SK-MEL-5 (cell line): ENCODE measurements at places on chromosomes 1 and 21.
A peak's percentile ranks its signal among the peaks of the same experiment; 100 is the strongest.

DNA sequence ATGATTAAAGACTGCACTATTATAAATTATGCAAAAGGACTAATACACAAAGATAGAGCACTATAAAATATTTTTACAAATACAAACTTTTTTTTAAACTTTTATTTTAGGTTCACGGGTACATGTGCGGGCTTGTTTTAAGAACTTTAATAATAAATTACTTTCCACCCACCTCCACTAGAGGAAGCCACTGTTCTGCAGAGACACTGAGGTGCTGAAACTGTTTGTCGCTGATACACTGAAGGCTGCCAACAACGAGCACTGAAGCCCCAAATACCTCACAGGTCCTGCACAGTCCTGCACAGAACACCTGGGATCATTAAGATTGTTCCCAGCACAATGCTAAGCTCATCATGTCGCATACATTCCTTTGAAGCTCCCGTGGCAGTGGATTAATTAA, 19.9 kb downstream of the COA6 start:
- DNase-seq: no peak

- peak; percentile 49 for DNase-seq
Measured at GRCh38 chr1:103341377-103341880, 184.1 kb upstream of the RNPC3 start.

DNA sequence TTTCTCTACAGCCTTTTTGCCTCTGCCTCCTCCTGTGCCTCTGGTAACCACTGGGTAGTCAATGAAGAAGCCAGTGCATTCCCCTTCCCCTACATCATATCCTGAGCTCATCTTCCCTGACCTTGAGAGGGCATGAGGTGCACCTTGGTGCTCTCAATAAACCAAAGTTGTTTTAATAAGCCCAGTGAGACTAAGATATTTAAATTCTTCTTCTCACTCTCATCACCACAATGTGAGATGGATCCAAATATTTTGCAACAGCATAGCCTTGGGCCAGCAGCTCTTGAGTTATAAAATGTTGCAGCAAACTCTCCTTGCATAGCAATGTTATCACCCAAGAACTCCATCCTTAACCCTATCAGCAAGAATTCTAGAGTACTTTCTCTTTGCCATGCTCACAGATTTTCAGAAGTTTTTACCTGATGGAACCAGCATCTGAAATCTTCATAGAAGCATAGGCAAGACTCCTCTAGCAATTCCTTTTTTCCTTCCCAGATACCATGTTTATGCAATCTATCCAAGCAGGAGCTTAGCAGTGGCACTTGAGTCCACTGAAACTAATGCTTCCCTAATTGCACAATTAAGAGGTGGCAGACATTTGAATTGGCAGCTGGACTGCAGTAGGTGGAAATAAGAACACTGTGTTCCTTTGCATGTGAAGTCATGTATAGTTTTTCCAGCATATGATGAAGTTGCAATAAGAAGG, 36.8 kb downstream of the CDC7 start:
- no peak for DNase-seq

DNA sequence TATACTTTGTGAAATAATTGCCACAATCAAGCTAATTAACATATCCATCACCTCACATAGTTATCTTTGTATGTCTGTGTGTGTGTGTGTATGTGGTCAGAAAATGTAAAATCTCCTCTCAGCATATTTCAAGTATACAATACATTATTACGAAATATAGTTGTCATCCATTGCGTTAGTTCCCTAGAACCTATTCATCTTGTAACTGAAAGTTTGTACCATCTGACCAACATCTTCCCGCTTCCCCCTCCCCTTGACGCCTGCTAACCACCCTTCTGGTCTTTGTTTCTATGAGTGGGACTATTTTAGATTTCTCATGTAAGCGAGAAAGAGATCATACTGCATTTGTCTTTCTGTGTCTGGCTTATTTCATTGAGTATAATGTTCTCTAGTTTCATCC, 455.3 kb downstream of the KCNT2 start:
- no peak for DNase-seq

GRCh38 chr1:2637442-2638145, 4.8 kb upstream of the MMEL1 start:
- DNase-seq: no peak

GRCh38 chr1:201645956-201646355, 107.0 kb downstream of the NAV1 start:
- DNase-seq: no peak

- DNase-seq: no peak
Measured at GRCh38 chr1:23967871-23968270, 8.2 kb downstream of the PNRC2 start.

DNA sequence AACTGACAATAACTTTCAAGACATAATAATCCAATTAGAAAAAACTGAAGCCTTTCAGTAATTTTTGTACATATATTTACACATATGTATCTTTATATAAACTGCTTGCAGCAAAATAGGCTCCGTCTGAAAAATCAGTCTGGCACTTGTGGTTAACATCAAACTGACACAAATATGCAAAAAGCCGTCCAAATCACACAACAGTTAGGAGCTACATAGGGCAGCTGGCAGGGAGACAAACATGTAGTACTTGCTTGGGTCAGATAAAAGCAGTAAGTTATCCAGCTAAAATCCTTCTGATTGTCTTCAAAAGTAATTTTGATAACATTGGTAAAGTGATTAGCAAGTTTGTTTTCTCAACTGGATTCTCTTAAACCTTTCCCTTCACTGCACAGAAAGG, 14.7 kb upstream of the GUCA2A start:
- no peak for DNase-seq

DNA sequence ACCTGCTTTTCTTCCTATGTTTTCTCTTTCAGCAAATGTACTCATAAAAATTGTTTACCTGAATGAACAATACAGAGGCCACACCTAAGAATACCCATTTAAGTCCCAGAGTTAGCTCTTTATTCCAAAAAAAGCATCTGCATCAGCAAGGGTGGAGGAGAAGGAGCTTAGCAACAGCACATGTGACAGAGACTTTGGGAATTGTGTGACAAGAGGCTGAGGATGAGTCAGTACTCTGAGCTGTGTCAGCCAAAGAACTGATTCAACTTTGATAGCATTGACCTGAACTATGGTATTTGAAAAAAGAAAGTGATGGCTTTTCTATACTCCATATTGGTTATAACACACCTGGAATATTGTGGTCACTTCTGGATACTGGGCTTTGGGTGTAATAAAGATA, 162.7 kb downstream of the ZNF648 start:
- no peak for DNase-seq

- DNase-seq: no peak
Measured at GRCh38 chr1:19014765-19015164, 58.3 kb upstream of the IFFO2 start.

GRCh38 chr1:215277532-215277931, 195.0 kb downstream of the KCNK2 start:
- DNase-seq: no peak

GRCh38 chr1:218986816-218987215, 186.9 kb upstream of the LYPLAL1 start:
- no peak for DNase-seq

GRCh38 chr1:235864931-235865525, 1.7 kb downstream of the LYST start:
- DNase-seq: no peak

- DNase-seq: peak; percentile 97
Measured at GRCh38 chr1:220300442-220301121, 28.3 kb upstream of the RAB3GAP2 start.

DNA sequence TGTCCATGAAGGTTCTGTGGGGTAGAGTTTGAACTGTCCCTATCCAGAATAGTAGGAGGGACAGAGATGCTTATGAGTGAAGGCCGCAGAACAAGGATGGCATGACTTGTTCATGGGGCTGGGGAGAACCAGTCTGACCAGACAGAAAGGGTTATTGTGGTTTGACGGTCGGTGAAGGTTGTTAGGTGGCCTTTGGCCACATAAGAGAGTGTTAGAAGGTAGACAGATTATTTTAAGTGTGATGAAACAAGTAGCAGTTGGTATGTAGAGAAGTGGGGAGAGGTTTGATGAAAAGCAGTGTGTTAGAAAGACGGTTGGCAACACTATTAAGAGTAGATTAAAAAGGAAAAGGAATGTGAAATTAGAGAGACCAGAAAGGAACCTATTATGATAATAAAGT, 355.1 kb downstream of the DISC1 start:
- DNase-seq: no peak

GRCh38 chr1:41408691-41409090, 47.5 kb downstream of the FOXO6 start:
- DNase-seq: no peak

GRCh38 chr1:204408074-204408507, 3.5 kb downstream of the PPP1R15B start:
- peak; percentile 53 for DNase-seq

DNA sequence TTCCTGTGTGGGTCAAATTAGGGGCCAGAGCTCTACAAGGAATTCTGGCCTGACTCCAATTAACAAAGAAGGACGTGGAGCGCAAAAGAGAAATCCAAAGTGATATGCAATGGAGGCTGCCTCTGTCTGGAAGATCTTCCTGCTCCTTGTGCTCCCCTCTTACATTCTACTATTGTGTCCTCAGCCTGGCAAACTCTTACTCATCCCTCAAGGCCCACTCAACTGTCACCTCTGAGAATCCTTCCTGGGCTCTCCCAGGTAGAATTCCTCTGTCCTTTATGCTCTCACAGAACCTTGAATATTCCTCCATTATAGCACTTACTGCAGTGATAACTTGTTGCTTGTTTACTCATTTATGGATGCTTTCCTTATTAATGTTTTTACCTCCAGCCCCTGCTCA, 31.4 kb downstream of the KCNC4 start:
- no peak for DNase-seq

DNA sequence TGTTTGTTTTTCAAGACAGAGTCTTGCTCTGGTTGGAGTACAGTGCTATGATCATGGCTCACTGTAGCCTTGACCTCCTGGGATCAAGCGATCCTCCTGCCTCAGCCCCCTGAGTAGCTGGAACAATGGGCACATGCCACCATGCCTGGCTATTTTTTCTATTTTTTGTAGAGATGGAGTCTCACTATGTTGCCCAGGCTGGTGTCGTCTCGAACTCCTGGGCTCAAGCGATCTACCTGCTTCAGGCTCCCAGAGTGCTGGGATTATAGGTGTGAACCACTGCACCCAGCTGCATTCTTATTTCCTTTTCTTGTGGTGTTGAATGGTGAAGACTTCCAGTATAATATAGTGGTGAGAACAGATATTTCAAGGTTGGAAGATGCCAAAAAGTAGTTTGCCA, 28.0 kb downstream of the B3GALT5 start:
- no peak for DNase-seq

DNA sequence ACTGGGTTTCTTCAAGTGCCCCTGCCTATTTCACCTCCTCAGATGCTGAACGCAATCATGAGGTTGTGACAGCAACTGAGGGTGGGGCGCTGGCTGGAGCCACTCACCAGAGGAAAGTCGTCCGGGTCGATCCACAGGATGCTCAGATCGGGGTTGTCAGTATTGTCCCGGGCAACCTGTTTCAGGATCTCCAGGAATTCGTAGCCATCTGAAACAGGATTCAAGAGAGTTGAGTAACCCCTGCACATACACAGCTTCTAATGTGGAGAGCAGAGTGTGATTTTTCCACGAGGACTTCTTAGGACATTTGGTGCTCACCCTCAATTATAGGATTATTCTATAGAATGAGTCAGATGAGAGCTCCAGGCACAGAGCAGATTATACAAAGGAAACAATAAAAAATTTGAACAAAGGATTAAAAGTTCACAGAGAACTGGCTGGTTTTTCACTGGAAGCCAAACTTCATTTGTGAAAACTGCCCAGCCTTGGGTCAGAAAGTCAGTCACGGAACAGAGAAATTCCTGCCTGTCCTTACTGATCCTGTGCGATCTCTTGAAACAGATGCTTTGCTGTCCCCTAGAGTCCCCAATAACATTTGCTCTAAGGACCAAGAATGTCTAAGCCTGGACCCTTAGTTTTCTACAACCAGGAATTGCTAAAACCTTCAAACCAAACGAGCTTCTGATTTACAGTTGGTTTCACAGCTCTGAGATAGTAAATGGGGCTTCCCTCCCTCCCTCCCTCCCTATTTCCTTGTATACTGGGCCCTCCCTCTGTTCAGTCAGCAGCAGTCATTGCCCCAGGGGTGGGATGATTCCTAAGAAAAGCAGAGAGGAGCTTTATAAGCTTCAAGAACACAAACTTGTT, 63.2 kb downstream of the CASQ2 start:
- peak; percentile 45 for DNase-seq

- DNase-seq: no peak
Measured at GRCh38 chr21:45302082-45303061, 14.7 kb upstream of the POFUT2 start.

DNA sequence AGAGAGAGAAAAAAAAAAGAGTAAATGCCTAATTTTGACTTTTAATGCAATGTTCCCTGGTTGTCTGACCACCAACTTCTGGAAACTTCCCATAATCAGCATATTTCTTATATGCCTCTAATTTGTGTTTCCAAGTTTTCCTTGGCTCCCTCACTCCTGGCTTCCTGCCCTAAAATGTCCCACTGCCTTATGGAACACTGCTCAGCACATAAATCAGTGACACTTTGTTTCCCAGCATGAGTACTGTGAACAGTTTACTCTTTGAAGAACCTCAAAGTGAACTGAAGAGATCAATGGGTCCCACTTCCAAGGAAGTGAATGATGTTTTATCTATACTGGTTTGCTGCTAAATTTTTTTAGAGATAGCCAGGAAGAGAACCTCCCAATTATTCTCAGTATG, 271.3 kb upstream of the PRMT6 start:
- DNase-seq: no peak

GRCh38 chr1:169724168-169724567, 9.7 kb downstream of the SELE start:
- no peak for DNase-seq

- no peak for DNase-seq
Measured at GRCh38 chr1:178232949-178233348, 139.0 kb downstream of the RASAL2 start.

- no peak for DNase-seq
Measured at GRCh38 chr1:44640200-44640853, 34.0 kb downstream of the TMEM53 start.

GRCh38 chr1:205917466-205918238, 25.6 kb downstream of the SLC26A9 start:
- no peak for DNase-seq

GRCh38 chr1:14791654-14792053, 193.2 kb downstream of the KAZN start:
- no peak for DNase-seq

- DNase-seq: no peak
Measured at GRCh38 chr1:190452272-190452848, 25.3 kb downstream of the BRINP3 start.

DNA sequence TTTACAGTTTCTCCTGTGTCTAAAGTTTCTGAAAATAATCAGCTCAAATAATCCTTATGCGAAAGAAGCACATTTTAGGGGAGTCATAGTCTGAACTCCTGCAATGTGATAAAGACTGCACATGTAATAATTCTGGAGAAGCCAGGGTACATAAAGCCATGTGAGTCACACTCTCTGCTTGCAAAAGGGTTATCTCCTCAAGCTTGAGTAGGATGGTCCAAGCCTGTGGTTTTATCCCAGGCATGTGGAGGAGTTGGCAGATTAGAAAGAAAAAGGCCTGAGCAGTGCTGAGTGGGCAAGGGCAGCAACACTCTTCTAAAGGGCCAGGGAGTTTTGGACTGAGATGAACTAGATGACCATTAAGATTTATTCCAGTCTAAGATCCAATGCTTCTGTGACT, 220.4 kb downstream of the RHOU start:
- no peak for DNase-seq

GRCh38 chr1:15206418-15207030, 40.5 kb upstream of the FHAD1 start:
- no peak for DNase-seq

- no peak for DNase-seq
Measured at GRCh38 chr1:174768949-174769348, 230.8 kb upstream of the CACYBP start.
